CD4-positive, alpha-beta memory T cell (primary cell): ENCODE measurements at places on chromosomes 6 and 20. TPM values are rescaled to one million over a fixed set of nuclear protein-coding genes. Genes with fewer than 3 reads are reported as not detected.

PAK5 gene
- total RNA-seq: not detected

ABHD16B gene
- total RNA-seq: not detected

CLPSL2 gene
- total RNA-seq: not detected

TSHZ2 gene
- total RNA-seq: 31.8 TPM

CCM2L gene
- not detected for total RNA-seq

EDN3 gene
- 0.78 TPM for total RNA-seq

APOM gene
- total RNA-seq: 1.5 TPM

MEP1A gene
- total RNA-seq: not detected

TREML2 gene
- total RNA-seq: 0.35 TPM

HCRTR2 gene
- total RNA-seq: not detected

BPIFB4 gene
- total RNA-seq: not detected

SLC18B1 gene
- total RNA-seq: 13.8 TPM

TOX2 gene
- total RNA-seq: 0.64 TPM

DNA sequence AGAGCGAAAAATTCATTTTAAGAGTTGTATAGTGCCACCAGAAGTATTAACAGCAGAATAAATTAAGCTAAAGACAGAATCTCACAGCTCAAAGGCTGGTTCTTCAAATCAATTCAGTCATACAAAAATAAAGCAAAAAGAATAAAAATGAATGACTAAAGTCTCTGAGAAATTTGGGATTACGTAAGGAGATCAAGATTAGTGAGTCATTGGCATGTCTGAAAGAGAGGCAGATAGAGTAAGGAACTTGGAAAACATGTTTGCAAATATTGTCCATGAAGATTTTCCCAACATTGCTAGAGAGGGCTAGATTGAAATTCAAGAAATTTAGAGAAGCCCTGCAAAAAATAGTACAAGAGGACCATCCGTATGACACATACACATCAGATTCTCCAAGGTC, 1413.9 kb upstream of the ADGRB3 start:
- no peak overlapping the region for H3K4me3 ChIP-seq
- no peaks in the 10 kb centered on the region for H3K36me3 ChIP-seq
- H3K4me1 ChIP-seq: no peaks in the 10 kb centered on the region
- DNase-seq: no peak
- no peaks in the 10 kb centered on the region for H3K27me3 ChIP-seq
- H3K27ac ChIP-seq: no peak overlapping the region

GRCh38 chr6:71072508-71072907, 115.6 kb upstream of the B3GAT2 start:
- no peak for DNase-seq
- no peaks in the 10 kb centered on the region for H3K4me1 ChIP-seq
- no peak overlapping the region for H3K4me3 ChIP-seq
- no peak overlapping the region for H3K27ac ChIP-seq
- H3K27me3 ChIP-seq: no peaks in the 10 kb centered on the region

- DNase-seq: no peak
- H3K27ac ChIP-seq: no peak overlapping the region
- no peaks in the 10 kb centered on the region for H3K4me1 ChIP-seq
- no peaks in the 10 kb centered on the region for H3K36me3 ChIP-seq
- H3K27me3 ChIP-seq: no peaks in the 10 kb centered on the region
- no peak overlapping the region for H3K4me3 ChIP-seq
These were observed 299.7 kb downstream of the PLCB1 start for GRCh38 chr20:8431538-8432434.

DNA sequence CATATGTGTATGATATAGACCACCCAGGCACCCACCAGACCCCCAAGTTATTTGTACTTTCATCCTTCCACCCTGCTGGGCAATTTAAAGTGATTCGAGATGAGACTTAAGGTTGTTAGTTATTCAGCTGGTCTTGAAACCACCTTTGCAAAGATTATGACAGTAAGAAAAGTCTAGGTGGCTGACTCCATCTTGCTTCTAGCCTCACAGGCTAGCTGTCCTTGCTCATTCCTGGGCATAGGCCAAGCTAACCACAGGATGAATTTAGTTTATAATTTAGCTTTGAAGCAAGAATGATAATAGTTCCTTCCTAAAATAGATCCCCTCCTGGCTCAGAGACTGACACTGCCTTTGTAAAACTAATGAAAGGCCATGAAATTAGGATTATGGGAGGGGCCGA, 71.9 kb upstream of the IYD start:
- H3K27me3 ChIP-seq: no peaks in the 10 kb centered on the region
- no peak overlapping the region for H3K4me3 ChIP-seq
- DNase-seq: no peak
- no peaks in the 10 kb centered on the region for H3K4me1 ChIP-seq
- no peaks in the 10 kb centered on the region for H3K36me3 ChIP-seq

DNA sequence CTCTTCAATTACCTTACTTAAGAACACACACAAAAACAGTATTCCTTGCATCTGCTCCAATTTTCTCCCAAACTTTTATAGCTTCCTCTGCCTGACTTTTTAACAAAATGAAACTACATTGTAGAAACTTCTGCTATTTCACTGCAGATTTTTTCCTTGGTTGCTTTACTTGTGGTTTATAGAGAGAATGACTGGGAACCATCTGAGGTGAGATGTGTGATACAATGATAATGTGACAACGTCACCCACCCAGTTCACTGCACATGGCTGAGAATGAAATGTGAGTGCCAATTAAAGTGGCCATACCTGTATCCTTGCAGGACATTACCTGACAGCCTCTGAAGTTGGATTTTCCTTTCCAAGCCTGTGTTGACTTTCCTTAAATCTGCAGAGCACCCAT, 258.4 kb downstream of the CD83 start:
- H3K4me1 ChIP-seq: peaks cover 10% of the 10 kb centered on the region
- no peak overlapping the region for H3K4me3 ChIP-seq
- DNase-seq: no peak
- no peaks in the 10 kb centered on the region for H3K36me3 ChIP-seq
- H3K27me3 ChIP-seq: no peaks in the 10 kb centered on the region

DNA sequence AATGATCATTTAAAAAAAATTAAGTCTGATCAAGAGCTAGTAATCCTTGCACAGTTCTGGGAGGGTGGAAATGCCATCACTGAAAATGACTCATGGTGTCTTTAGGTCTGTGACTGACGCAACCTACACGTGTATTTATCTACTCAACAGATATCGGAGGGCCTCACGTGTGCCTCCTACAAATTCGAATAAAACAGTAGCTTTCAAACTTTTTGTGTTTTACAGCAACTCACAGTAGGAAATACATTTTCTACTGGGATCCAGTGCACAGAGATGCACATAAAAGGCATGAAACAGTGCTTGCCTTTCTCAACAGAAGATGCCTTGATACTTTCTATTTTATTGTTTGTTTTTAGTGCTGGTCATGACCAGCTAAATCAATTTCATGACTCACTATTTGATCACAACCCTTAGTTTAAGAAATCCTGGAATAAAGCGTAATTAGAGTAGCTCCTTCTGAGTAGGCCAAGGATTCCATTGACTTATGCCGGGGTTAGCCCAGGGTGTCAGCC, 210.0 kb upstream of the SNX9 start:
- DNase-seq: no peak
- H3K4me1 ChIP-seq: no peaks in the 10 kb centered on the region
- H3K27me3 ChIP-seq: no peaks in the 10 kb centered on the region
- no peak overlapping the region for H3K27ac ChIP-seq
- no peaks in the 10 kb centered on the region for H3K36me3 ChIP-seq
- no peak overlapping the region for H3K4me3 ChIP-seq

- no peak overlapping the region for H3K4me3 ChIP-seq
- no peaks in the 10 kb centered on the region for H3K4me1 ChIP-seq
- H3K27me3 ChIP-seq: peaks cover 18% of the 10 kb centered on the region
- no peak for DNase-seq
These were observed 16.8 kb upstream of the PRSS16 start for GRCh38 chr6:27230758-27231111.

GRCh38 chr6:168886964-168887363, 366.7 kb downstream of the THBS2 start:
- peaks cover 11% of the 10 kb centered on the region for H3K4me1 ChIP-seq
- H3K27me3 ChIP-seq: no peaks in the 10 kb centered on the region
- H3K27ac ChIP-seq: no peak overlapping the region
- H3K4me3 ChIP-seq: no peak overlapping the region
- no peaks in the 10 kb centered on the region for H3K36me3 ChIP-seq

DNA sequence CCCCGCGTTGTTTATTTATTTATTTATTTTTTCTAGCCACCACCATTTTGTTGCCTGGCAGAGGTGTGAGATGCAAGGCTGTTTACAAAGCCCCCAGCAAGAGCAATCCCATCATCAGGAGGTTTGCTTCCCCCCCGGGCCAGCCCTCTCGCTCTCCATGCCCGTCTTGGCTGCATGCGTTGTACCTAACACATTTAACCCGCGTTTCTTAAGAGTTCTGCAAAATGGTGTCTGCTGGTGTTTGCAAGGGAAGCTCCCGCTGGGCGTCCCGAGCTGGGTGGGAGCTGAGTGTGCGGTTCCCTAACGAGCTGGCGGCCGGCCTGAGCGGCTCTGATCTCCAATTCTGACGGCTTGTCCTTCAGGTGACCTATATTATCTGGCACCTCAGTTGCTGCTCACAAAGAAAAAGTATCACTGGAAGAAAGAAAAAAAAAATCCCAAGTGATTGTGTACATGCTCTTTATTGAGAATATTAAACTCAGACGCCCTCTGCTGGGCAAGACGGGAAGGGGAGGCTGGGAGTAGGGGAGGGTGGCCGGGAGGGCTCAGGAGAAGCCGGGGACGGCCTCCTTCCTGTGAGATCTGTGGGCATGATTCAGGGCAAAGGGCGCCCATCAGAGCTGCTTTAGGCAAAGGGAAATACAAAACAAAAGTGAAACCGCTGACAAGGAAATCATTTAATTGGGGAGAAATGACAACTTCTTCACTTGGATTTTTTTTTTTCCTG, 154.8 kb downstream of the BCAS1 start:
- no peaks in the 10 kb centered on the region for H3K27me3 ChIP-seq
- H3K27ac ChIP-seq: peak overlapping the region; percentile 51
- H3K4me1 ChIP-seq: peaks cover 15% of the 10 kb centered on the region
- no peaks in the 10 kb centered on the region for H3K36me3 ChIP-seq
- peak overlapping the region; percentile 94 for H3K4me3 ChIP-seq

- H3K36me3 ChIP-seq: no peaks in the 10 kb centered on the region
- H3K27ac ChIP-seq: no peak overlapping the region
- no peak for DNase-seq
- H3K4me3 ChIP-seq: no peak overlapping the region
These were observed 768.4 kb downstream of the TFAP2A start for GRCh38 chr6:9646342-9647070.

- DNase-seq: no peak
- H3K4me1 ChIP-seq: peaks cover 72% of the 10 kb centered on the region
- H3K4me3 ChIP-seq: no peak overlapping the region
- no peaks in the 10 kb centered on the region for H3K27me3 ChIP-seq
These were observed 12.0 kb downstream of the RBM38 start for GRCh38 chr20:57403216-57403615.

DNA sequence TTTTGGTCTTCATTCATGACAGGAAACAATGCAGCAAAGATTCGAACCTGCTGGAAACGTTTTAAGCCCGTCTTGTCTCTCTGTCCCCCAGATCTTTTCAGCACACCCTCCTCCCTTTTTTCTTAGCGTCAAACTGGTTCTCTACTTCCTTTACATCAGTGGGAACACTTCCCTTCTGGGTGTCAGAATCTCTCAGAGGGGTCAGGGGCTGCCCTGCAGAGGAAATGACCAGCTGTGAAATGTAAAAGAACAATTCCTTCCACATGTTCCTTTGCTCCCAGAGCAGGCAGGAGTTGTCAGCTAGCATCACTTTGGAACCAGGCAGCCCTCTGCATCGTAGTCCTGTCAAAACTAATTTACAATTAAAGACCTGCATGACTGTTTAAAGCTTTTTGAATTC, 619.0 kb downstream of the TFAP2A start:
- H3K27ac ChIP-seq: no peak overlapping the region
- H3K4me1 ChIP-seq: no peaks in the 10 kb centered on the region
- H3K36me3 ChIP-seq: no peaks in the 10 kb centered on the region
- DNase-seq: no peak
- no peaks in the 10 kb centered on the region for H3K27me3 ChIP-seq
- no peak overlapping the region for H3K4me3 ChIP-seq

GRCh38 chr6:167860550-167861226, 34.0 kb downstream of the AFDN start:
- H3K4me3 ChIP-seq: no peak overlapping the region
- H3K4me1 ChIP-seq: no peaks in the 10 kb centered on the region
- H3K27ac ChIP-seq: no peak overlapping the region
- DNase-seq: no peak
- no peaks in the 10 kb centered on the region for H3K36me3 ChIP-seq

DNA sequence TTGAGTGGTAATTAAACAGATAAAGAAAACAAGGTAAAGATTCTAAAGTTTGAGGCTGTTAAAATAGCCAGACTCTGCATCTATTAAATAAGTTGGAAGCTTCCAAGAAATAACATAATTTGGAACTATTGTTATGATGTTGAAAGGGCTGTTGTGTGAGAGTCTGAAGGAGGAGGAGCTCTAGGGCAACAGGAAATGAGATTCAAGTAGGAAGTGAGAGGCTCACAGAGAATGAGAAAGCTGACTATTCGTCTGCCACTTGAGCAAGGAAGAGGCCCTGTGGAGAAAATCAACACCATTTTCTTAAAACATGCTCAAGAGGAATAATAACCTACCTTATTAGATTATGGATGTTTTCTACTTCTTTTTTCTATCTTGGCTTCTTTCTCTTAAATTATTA, 185.2 kb downstream of the SLC24A3 start:
- no peaks in the 10 kb centered on the region for H3K4me1 ChIP-seq
- no peak overlapping the region for H3K4me3 ChIP-seq
- no peaks in the 10 kb centered on the region for H3K36me3 ChIP-seq
- H3K27me3 ChIP-seq: no peaks in the 10 kb centered on the region

DNA sequence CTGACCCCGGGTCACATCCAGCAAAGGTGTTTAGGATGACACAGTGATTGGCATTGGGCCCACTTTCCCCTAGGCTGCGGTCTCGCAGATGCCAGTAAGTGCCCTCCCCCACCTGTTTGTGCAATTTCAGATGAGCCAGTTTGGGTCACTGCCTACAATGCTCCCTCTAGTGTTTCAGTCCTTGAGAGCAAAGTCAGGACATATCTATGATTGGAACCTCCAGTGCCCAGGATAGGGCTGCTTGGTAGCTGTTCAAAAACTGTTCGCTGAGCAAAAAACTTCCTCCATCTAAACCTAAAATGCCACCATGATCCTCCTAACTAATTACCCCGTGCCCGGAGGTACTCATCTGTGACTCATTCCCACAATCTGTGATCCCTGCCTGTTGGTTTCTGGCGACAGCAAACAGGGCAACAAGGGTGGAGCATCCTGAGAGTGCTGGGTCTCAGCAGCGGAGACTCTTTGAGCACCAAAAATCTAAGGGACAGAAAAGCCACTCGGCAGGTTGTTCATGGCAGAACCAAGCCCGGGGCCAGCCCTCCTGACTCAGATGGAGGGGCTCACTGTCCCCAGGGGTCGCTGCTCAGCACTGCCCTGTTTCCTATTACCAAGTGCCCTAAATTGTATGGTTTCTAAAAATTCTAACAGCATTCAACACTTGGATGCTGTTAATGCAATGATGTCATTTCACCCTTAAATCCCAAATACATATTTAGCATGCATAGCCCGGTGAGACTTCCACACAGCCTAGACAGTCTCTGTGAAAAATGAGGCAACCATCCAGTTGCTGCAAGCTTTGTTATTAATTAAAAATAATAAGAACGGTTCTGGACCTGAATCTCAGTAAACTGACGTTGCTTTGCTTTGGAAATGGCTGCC, 5.0 kb downstream of the VSX1 start:
- peaks cover 36% of the 10 kb centered on the region for H3K27me3 ChIP-seq
- no peak overlapping the region for H3K4me3 ChIP-seq
- no peak for DNase-seq
- peaks cover 12% of the 10 kb centered on the region for H3K4me1 ChIP-seq
- no peak overlapping the region for H3K27ac ChIP-seq

GRCh38 chr20:23311947-23312506, 38.6 kb upstream of the NXT1 start:
- no peaks in the 10 kb centered on the region for H3K36me3 ChIP-seq
- no peak for DNase-seq
- no peak overlapping the region for H3K27ac ChIP-seq
